ENCODE measurements at places on chromosomes 2 and 18.

DNA sequence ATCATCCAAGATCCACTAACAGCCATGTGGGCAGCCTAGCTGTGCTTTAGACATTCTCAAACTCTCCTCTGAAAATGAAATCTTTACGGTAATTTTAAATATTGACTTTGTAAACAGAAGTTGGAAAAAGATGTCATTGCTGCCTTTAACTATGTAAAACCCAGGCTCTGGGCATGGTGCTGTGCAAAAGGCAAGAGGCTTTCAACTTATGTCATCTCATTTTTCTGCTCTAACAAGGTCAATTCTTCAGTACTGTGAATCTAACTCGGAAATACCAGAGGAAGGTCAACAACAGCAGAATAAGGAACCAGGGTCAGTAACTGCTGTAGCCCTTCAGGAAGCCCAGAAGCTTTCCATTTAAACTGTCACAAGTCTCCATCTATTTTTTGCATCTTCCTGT lies 37.0 kb upstream of the MPP4 start:
- no peak for DNase-seq

DNA sequence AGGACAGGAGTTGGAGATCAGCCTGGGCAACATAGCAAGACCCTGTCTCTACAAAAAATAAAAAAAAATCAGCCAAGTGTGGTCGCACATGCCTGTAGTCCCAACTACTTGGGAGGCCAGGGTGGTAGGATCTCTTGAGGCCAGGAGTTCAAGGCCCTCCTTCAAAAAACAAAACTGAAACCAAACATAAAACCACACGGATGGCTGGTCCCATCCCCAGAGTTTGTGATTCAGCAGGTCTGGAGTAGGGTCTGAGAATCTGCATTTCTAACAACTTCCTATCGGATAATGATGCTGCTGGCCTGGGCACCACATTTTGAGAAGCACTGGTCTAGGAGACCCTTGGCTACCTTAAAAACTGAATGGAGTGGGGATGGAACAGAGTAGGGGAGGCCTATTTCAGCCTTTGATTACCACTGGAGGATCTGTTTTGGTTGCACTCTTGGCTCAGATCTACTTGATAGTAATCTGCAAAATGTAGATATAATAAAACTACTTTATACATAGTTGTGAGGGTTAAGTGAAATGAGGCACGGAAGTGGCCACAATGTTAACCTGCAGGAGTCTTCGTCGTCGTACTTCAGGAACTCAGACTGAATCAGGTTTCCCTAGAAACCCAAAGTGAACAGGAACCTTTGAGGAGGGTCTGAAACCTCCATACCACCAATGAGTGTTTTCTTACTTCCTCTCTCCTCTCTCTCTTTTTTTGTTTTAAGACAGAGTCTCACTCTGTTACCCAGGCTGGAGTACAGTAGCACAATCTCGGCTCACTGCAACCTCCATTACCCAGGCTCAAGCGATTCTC lies 25.5 kb upstream of the NFE2L2 start:
- no peak for DNase-seq

GRCh38 chr2:96867756-96868554 lies 1.9 kb downstream of the SEMA4C start:
- no peak for DNase-seq

DNA sequence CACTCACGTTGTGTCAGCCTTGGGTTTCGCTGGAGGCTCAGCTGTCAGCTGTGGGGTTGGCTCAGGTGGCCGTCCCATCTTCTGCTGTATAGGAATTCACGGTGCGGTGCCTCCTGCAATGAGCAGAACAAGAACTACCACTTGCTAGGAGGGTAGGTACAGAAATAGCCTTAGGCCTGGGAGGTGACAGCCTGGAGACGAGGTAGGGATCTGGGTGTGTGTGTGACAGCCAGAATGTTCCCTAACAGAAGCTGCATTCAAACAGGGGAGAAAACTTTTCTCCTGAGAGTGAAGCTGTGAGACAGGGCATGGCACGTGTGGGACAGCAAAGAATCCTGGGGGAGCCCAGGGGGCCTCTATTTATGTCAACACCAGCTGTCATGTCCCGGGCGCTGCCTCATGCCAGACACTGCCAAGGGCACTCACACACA lies 8.4 kb upstream of the MAL start:
- DNase-seq = no peak

DNA sequence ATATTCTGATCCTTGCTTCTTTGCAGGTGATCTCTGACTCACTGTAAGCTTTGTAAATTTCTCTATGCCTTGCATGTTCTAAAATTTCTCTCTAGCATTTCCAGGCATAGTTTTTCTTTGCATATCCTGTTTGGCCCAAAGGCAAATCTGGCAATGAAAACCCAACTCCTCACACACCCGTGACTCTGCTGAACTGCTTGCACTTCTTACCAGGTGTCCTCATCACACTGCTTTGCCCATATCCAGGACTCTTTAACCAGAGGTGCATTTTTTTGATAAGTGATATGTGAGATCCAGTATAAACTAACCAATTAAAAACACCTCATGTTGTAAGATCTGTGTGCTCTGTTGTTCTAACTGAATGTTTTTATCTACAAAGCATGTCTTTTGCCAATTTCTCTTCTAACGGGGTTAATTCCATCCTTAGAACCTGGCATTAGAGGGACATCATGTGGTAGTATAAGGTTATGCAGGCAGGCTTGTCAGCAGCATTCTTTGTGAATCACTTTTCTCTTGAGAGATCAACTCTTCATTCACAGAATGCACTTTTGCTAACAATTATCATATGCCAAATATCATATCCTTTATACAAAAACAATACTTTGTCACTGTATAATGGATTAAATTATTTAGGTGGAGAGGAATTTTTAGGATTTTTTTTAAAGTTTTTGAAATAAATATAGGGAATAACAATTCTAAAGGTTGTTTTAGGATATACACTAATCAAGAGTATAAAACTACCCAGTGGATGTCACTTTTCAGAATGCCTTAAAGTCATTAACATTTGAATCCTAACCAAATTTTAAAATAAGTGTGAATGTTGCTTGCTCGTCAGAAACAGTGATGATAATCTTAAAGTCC lies 20.8 kb upstream of the TMX3 start:
- DNase-seq = peak; percentile 50

GRCh38 chr2:196480653-196481323 lies 158.7 kb upstream of the CCDC150 start:
- DNase-seq = peak; percentile 20

DNA sequence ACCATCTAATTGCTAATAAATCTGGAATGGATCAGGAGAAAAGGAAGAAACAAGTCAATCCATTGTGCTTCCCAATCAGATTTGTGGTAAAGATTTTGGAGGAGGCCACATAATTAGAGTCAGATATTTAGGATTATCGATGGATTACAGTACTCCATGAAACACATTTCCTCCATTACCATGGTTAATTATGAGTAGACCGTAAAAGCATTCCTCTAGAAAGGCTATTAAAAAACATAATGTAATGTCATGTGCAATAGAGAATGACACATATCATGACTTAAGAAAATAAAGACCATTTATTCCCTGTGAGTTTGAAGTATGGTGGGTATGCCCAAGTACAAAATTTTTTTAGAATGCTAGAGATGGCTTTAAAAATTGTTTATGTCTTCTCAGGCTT lies 96.1 kb downstream of the ITGA4 start:
- no peak for DNase-seq

GRCh38 chr2:119049968-119050704 lies 108.1 kb downstream of the MARCO start:
- DNase-seq = no peak

GRCh38 chr2:103529798-103530502 lies 768.1 kb downstream of the TMEM182 start:
- DNase-seq = no peak

- DNase-seq = peak; percentile 64
These were observed 284.1 kb downstream of the TRIB2 start for GRCh38 chr2:13000664-13001363.

- no peak for DNase-seq
These were observed 39.2 kb downstream of the GNAL start for GRCh38 chr18:11728249-11728648.

GRCh38 chr2:130286983-130287655 lies 55.6 kb upstream of the IMP4 start:
- no peak for DNase-seq

DNA sequence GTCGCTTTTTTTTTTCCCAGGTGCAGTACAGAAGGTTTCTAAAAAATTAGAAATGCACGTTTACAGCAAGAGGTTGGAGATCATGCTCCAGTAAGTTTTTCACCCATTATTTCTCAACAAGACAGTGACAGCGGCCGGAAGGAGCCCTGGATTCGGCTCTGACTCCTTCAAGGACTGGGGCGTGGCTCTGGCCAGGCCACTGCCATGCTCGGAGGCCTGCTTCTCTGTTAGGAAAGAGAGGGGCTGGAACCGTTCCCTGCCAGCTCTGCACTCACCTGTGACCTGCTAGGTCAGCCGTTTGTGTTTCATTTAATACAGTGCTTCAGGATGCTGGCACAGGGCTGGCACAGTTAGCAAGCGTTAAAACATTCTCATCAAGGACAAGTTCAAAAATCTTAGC lies 6.7 kb upstream of the IAH1 start:
- DNase-seq = no peak

All from astrocyte (in vitro differentiated cells and primary cell).